ENCODE measurements at places on chromosomes 3 and 15.

DNA sequence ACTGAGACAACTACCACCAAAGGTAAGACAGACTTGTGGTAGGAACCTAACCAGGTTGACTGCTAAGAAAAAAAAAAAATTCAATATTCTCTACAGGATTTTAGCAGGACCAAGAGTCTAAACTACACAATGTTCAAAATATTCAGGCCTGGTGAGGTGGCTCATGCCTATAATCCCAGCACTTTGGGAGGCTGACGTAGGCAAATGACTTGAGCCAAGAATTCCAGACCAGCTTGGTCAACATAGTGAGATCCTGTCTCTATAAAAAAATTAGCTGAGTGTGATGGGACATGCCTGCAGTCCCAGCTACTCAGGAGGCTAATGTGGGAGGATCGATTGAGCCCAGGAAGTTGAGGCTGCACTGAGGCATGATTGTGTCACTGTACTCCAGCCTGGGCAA lies 341.6 kb upstream of the WNT5A start:
- no peak for DNase-seq

- DNase-seq: no peak
Observed at GRCh38 chr3:107269136-107269535, 108.1 kb upstream of the CCDC54 start.

- no peak for DNase-seq
Observed at GRCh38 chr15:47485419-47485818, 231.9 kb upstream of the SEMA6D start.

GRCh38 chr15:47678040-47678439 lies 39.3 kb upstream of the SEMA6D start:
- no peak for DNase-seq

DNA sequence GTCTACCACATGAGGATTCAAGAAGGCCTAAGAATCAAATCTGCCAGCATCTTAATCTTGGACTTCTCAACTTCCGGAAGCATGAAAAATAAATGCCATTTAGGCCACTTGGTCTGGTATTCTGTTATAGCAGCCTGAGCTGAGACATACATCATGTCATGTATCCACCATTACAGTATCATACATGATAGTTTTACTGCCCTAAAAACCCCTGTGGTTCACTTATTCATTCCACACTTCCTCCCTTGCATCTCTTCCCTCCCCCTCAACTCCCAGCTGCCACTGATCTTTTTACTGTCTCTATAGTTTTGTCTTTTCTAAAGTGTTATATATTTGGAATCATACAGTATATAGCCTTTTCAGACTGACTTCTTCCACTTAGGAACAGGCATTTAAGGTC lies 161.8 kb downstream of the SNRK start:
- no peak for DNase-seq

DNA sequence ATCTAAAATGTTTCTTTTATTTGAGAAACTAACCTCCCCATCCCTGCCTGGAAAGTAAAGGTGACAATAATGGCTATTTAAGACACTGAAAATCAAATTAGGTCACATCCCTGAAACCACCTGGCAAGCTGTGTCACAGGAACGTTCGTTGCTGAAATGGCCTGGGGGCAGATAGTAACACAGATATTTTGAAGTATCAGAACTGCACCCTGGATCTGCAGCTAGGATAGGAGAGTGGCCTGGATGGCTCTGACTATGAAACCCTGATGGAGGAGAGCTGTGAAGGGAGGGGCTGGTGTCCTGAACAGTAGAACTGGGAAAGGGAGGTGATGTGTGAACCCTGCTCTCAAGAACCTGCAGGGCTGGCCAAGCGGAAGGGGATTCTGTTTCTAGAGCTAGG lies 648.3 kb upstream of the CFAP20DC start:
- DNase-seq: no peak

All from HCT116 (cell line).